ENCODE measurements at places on chromosomes 5 and 9.

DNA sequence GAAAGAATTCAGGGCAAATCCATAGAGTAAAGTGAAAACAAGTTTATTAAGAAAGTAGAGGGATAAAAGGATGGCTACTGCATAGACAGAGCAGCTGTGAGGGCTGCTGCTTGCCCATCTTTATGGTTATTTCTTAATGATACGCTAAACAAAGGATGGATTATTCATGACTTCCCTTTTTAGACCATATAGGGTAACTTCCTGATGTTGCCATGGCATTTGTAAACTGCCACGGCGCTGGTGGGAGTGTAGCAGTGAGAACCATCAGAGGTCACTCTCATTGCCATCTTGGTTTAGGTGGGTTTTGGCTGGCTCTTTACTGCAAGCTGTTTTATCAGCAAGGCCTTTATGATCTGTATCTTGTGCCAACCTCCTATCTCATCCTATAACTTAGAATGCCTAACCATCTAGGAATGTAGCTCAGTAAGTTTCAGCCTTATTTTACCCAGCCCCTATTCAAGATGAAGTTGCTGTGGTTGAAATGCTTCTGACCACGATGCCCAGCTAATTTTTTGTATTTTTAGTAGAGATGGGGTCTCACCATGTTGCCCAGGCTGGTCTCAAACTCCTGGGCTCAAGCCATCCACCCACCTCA lies 42.1 kb downstream of the RFK start:
- no peak for DNase-seq

DNA sequence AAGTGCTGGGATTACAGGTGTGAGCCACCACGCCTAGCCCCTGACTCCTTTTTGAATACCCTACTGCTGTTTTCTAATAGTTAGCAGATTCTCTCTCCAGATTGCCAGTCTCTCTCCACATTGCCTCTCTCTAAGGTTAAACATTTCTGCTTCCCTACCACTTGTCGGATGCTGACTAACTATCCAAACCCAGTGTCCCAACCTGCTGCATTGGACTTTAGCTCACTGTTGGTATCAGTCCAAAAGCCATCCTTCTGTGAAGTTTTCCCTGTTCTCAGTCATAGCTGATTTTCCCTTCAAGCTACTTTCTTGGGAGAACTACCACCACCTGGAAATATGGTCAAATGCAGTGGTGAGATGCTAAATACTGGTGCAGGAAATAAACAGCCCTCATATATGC lies 48.7 kb downstream of the TLR4 start:
- DNase-seq: no peak

- DNase-seq: peak; percentile 19
Measured at GRCh38 chr5:43396762-43397304, 15.4 kb downstream of the CCL28 start.

DNA sequence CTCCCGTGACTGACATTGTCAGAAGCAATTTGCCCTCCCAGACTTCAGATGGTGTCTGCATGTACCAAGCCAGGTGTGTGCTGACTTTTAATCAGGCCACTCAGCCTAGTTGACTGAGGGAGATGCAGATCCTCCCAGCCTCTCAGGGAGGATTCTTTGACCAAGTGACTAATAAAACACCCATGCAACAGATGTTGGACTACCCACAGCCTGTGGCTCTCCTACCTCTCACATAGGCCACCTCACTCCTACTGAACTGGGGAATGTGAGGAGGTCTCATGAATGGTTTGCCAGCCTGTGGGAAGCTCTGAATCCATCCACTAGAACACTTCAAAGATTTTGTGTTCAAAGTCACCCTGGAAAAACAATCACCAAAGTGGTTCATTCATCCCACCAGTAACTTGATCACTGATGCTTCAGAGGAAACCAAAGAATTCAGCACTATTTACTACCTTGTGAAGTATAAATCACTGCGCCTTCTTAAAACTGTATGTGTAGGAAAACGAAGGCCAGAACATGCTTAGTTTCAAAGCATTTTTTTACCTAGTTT lies 80.1 kb downstream of the ESM1 start:
- no peak for DNase-seq

DNA sequence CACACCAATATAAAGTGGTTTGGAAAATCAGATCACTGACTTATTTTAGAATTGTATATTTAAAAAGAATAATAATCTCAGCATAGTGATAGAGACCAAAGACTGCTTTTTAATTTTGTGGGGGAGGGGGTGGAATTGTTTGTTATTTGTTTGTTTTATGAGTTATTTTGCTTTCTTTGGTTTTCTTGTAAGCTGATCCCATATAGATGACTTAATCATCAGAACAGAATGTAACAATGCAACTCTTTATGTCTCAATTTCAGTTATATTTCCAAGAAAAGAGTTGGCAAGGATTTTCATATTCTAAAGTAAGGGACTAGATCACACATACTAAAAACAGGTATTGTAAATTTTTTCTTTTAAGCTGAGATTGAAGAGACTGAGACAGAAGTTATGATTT lies 984.9 kb downstream of the TLE4 start:
- DNase-seq: peak; percentile 80

DNA sequence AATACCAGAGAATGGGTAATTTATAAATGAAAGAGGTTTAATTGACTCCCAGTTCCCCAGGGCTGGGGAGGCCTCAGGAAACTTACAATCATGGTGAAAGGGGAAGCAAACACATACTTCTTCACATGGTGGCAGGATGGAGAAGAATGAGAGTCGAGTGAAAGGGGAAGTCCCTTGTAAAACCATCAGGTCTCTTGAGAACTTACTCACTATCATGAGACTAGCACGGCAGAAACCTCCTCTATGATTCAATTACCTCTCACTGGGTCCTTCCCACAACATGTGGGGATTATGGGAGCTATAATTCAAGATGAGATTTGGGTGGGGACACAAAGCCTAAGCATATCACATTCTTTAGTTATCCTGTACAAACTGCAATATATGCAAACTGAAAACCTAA lies 609.4 kb downstream of the MTRR start:
- DNase-seq: no peak

- DNase-seq: no peak
Measured at GRCh38 chr9:68546596-68547390, 6.1 kb upstream of the TMEM252 start.

GRCh38 chr5:9483243-9483642 lies 62.6 kb downstream of the SEMA5A start:
- no peak for DNase-seq

DNA sequence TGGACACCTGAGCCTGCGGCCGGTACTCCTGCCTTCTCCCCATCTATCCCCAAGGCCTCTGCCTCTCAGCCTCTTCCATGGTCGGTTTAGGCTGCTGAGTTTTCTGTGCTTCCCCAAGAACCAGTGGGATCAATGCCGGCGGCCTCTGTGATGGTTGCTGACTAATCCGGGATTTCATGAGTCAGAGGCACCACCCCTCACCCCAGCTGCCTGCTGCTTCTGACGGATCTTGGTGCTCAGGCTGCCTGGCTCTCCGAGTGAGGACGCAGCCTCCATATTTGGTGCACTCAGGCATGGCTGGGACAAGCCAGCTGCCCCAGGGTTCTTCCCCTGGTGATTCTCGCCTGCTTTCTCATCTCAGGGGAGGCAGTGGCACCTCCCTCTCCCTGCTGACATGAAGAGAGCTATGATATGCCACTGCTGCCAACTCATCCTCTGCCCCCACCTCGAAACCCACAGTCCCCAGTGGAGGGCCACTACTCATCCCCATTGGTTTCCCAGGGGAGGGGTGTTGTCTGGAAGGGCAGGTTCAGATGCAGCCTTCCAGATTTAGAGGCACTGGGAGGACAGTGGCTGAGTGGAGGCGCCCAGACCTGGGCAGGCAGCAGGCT lies 3.3 kb upstream of the MAN1B1 start:
- DNase-seq: peak; percentile 87

DNA sequence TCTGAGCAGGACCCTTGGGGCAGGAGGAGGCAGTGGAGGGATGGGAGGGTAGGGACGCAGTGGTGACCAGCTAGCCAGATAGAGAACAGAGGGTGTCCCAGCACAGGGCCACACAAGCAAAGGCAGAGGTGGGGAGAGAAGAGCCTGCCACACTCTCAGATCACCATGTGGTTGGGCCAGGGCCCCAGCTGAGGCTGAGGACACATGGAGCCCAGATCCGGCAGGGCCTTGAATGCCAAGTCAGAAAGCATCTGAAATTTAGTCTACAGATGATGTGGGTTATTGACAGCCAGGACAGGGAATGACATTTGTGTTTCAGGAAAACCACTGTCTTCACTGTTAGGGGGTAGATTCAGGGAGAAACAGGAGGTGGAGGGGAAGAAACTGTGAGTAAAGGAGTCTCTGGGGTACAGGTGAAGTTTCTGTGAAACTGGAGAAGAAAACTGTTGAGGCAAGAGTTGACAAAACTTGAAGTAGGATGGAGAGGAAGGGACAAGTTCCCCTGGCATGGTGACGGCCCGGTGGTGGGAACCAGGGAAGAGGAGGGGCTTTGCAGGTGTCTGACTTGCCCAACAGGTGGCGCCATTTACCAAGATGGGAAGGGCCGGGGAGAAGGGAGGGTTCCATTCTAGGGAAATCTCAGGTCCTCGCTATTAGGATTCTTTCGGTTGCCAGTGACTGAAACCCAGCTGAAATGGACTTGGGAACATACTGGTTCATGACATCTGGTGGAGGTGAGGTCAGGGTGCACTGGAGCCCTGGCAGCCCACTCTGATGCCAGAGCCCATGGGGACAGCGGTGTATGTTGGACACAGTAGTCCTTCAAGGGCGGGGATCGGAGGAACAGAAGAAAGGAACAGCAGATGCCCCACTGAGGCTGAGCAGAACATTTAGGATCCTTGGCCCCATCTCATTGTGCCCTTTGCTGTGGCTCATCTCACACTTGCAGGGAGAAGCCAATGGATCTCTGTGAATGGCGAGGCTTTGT lies 100.1 kb downstream of the KCNIP1 start:
- DNase-seq: peak; percentile 7

DNA sequence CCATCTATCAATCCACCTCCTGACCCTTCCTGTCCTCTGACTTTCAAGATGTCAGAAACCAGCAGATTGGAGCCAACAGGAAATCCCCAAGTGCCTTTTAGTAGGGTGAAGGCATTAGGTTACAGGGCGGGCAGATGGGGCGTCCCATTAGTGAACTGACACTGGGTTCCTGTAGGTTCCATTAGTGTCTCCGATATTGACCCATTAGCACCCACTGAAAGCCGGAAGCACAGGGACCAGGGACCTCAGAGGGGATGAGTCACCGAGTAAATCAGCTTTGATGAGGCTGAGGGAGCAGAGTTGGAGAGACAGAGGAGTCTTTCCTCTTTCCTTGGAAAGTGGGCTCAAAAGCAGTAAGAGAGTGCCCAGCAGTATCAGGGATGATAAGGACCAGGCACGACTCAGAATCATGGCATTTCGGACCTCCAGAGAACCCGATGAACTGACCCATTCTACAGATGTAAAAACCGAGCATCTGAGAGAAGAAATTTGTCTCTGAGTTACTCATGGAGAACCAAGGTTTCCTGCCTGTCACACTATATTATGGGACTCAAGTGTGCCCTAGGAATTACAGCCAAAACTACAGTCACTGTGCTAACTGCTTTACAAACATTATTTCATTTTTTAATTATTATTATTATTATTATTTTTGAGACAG lies 47.2 kb upstream of the FABP6 start:
- DNase-seq: no peak

GRCh38 chr9:114653556-114654159 lies 3.9 kb downstream of the TEX53 start:
- DNase-seq: peak; percentile 65
